ENCODE measurements at places on chromosomes 13 and 19. TPM values are rescaled to one million over a fixed set of nuclear protein-coding genes. Genes with fewer than 3 reads are reported as not detected.

The FBN3 gene
- polyA plus RNA-seq: 0.02 TPM

The CCDC70 gene
- polyA plus RNA-seq: not detected

The ZNF737 gene
- 5.2 TPM for polyA plus RNA-seq

DNA sequence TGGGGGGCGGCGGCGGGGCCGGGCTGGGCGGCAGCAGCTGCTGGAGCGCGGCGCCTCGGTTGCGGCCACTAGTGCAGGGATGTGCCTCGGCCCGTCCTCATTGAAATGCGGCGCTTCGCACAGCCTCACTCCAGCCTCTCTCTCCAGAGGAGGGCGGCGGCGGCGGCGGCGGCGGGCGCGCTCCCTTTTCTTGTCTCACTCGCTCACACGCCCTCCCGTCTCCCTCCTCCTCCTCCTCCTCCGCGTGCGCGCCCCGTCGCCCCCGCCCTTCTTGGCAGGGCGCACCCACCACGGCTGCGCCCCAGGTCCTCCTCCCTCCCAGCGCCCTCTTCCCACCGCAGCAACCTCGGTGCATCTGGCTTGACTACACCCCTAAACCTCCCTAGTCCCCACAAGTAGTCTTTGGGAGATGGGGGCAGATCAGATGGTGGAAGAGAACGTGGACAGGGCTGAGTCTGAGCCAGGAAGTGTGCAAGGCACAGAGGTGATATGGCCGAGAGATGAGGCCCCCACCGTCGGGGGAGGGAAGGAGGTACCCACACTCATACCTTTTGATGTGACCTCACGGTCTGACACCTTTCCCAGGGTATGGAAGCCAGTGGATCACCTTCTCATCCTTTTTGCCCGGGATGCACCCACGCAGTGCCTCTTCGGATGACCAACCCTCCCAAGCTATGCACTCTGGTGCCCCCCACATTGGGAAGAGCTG, at the start of gene DCLK1:
TSS of gene DCLK1 (minus strand) at position 161 of the 709 bp plus-strand sequence.
- peak within 1 kb of the TSS; percentile 44 for H3K4me3 ChIP-seq
- H3K36me3 ChIP-seq: no peaks in the 10 kb centered on the region
- no peaks in the 10 kb centered on the region for H3K27me3 ChIP-seq
- DNase-seq: no peak

DNA sequence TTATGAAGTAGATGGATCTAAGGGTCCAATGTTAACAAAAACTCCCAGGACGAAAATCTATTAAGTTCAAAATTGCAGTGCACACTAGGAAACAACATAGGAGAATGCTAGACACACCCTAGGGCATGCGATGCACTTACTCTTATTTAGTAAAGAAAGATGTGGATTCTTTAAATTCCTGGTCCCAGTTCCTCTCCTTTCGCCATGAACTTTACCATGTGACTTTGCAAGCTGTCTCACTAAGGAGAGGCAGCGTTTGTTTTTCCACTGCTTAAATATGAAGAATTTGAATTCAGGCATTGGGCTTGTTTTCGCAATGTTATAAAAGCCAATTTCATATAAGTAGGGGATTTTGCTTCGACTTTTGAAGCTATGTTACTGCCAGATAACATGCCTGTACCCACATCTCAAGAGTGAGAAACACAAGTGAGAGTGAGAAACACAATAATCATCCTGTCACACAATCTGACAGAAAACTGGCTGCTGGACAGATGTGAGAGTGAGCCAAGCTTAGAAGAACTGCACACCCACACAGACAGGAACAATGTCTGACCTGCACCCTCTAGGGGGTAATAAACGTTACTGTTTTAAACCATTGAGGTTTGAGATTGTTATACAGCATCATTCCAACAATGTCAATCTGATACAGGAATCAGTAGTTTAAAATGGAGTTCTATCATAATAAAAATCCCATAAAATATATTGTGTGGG, 1308.4 kb downstream of the SLITRK5 start:
- H3K27me3 ChIP-seq: no peaks in the 10 kb centered on the region
- no peaks in the 10 kb centered on the region for H3K36me3 ChIP-seq
- no peak overlapping the region for H3K27ac ChIP-seq
- no peak for DNase-seq
- no peak overlapping the region for H3K4me3 ChIP-seq
- H3K4me1 ChIP-seq: no peaks in the 10 kb centered on the region

DNA sequence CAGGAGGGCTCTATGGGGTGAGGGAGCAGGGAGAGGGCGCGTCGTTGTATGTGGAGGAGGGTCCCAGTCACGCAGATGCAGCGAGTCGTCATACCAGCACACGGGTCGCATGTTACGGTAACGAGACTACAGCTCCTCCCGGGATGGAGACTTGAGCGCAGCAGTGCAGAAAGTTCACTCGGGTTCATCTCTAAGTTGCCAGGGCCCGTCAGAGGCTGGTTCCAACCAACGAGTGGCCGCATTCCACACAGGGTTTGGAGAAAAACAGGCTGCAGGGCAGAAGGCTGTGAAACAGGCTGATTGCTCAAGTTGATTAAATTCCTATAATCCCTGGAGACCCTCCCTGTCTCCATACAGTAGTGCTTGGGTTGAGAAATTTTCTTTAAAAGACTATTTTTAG, 21.9 kb upstream of the TTYH1 start:
- no peak for DNase-seq
- H3K27ac ChIP-seq: no peak overlapping the region
- H3K36me3 ChIP-seq: no peaks in the 10 kb centered on the region
- H3K4me1 ChIP-seq: no peaks in the 10 kb centered on the region
- H3K27me3 ChIP-seq: peaks cover 9% of the 10 kb centered on the region
- no peak overlapping the region for H3K4me3 ChIP-seq

GRCh38 chr13:29143847-29144246, 323.7 kb downstream of the MTUS2 start:
- H3K4me1 ChIP-seq: no peaks in the 10 kb centered on the region
- H3K27ac ChIP-seq: no peak overlapping the region
- H3K4me3 ChIP-seq: no peak overlapping the region
- DNase-seq: no peak
- H3K27me3 ChIP-seq: no peaks in the 10 kb centered on the region
- no peaks in the 10 kb centered on the region for H3K36me3 ChIP-seq

- H3K27ac ChIP-seq: no peak overlapping the region
- DNase-seq: no peak
- peaks cover 6% of the 10 kb centered on the region for H3K4me1 ChIP-seq
- no peaks in the 10 kb centered on the region for H3K27me3 ChIP-seq
- H3K4me3 ChIP-seq: no peak overlapping the region
Observed at GRCh38 chr19:46907880-46908279, 47.1 kb downstream of the ARHGAP35 start.

- no peak overlapping the region for H3K4me3 ChIP-seq
- no peaks in the 10 kb centered on the region for H3K4me1 ChIP-seq
- H3K27me3 ChIP-seq: no peaks in the 10 kb centered on the region
- DNase-seq: peak; percentile 83
- peaks cover 35% of the 10 kb centered on the region for H3K36me3 ChIP-seq
Observed at GRCh38 chr19:6412447-6413091, 12.0 kb downstream of the KHSRP start.
